ENCODE measurements at places on chromosomes 4 and X.

GRCh38 chr4:66297703-66298102, 627.4 kb upstream of the EPHA5 start:
- no peak for DNase-seq

DNA sequence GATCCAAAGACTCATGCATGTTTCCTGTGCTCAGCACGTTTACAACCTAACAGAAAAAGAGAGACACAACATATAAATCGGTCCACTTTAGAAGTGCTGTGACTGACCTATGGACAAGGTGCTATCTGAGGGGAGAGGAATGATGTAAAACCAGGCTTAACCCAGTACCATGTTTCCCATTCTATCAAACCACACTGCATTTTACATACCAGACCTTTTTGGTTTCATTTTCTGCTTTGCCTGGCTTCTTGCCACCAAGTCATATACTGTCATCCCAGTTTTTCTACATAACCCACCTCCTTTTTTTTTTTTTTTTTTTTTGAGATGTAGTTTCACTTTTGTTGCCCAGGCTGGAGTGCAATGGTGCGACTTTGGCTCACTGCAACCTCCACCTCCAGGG, 82.2 kb downstream of the KLF8 start:
- DNase-seq: no peak

GRCh38 chrX:63513825-63514568, 162.9 kb upstream of the SPIN4 start:
- no peak for DNase-seq

DNA sequence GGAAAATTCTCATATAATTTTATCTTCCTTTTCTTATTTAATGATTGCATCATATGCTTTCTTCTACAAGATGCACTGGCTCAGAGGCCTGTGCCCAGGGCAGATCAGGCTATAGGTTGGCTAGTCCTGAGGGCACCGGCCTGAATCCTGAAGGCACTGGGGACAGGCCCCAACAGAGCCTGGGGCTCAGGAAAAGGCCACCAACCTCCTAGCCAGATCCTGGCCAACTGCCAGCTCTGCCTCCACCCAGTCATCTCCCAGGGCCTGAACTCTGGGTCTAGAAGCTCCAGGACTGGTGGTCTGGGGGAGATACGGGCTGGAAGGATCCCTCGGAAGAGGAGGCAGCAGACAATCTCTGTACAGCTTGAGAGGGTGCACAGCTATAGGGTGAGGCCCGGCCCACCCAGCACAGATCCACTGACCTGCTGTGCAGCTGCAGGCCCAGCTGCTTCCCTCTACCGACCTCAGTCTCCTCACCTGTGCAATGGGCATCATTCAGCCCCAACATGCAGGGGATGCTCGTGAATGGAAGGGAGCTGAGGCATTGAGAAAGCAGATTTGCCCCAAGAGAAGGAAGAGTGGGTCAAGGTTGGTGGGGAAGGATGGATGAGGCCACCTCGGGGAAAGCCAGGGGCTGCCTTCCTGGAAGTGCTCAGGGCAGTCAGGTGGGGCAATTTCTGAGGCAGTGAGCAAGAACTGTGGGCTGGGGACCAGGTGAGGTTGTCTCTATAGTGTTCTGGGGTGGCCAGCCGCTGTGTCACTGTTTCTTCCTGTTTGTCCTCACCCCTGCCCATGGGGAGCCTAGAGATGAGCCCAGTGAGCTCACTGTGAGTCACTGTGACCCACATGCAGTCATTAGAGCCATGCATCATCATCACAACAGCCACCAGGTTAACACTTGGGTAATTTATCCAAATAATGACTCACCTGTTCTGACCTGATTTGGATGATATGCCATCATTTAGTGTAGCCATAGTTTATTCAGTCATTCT, 22.4 kb upstream of the XAGE2 start:
- no peak for DNase-seq

DNA sequence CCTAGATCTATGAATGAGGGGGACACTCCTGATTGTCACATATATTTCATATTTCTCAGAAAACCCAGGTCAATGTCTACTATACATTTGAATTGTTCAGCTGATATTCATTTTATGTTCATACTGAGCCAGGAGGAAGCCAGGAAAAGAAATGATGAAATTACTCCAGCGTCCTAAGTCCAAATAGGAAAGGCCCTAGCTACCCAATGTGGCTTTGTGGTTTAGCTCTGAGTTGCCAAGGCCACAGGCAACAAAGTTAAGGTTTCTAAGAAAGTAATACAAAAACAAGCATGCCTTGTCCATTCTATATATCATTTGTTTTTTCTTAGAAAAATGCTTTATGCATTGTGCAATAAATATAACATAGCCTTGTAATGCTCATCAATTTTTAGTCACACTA, 4.5 kb upstream of the CSN2 start:
- DNase-seq: no peak

DNA sequence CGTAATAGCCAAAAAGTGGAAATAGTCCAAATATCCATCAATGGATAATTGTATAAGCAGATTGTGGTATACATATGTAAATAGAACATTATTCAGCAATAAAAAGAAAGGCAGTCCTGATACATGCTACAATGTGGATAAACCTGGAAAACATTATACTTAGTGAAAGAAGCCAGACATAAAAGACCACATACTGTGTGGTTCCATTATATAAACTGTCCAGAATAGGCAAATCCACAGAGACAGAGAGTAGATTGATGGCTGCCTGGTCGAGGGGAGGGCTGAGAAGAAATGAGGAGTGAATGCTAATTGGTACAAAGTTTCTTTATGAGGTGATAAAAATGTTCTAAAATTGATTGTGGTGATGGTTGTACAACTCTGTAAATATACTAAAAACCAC, 397.4 kb upstream of the RPS6KA3 start:
- no peak for DNase-seq

DNA sequence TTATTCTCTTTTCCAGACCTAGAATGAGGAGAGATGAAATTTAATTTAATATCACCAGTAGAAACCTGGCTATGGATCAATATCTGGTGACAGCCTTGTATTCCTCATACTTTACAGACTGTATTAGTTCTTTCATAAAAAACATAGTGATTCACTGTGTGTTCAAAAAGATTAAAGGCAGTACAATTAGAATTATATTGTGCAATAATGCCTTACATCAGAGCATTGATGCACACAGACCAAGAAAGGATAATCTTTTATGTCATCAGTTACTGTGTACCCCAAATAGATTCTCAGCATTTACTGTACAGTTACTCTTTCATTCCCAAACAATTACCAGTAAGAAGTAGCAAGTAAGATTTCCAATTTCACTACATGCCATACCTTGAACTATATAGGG, 260.5 kb upstream of the ANXA10 start:
- DNase-seq: no peak

DNA sequence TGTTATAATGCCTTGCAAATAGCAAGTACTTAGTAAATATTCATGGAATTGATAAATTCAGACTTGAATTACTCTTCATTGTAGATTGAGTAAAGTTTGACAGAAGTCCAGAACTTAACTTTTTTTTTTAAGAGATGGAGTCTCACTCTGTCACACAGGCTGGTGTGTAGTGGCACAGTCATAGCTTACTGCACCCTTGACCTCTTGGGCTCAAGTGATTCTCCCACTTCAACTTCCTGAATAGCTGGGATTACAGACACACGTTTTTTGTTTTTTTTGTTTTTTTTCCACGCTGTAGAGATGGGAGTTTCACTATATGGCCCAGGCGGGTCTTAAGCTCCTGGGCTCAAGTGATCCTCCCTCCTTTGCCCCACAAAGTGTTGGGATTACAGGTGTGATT, 32.1 kb downstream of the UBE2K start:
- DNase-seq: no peak

DNA sequence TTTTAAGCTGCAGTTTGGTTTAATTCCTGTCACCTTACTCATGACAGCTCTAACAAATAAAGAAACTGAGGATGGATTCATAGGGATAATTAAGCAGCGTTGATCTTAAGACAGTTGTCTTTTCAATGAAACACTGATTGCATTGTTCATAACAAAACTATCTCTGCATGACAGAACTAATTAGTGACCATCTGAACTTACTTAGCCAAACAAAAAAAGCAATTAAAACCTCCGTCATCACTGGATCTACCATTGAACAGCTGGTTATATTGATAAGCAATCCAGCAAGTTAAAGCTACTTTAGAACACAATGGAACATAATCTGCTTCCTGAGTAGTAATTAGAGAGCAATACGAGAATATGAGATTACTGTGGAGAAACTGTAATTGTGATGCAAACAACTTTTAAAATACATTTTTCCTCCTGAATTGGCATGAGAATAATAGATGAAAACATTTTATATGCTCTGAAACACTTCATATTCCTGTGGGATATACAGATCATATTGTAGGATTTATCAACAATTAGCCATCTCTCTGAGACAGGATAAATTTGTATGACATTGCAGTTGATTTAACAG, 2576.8 kb downstream of the PCDH7 start:
- DNase-seq: no peak

DNA sequence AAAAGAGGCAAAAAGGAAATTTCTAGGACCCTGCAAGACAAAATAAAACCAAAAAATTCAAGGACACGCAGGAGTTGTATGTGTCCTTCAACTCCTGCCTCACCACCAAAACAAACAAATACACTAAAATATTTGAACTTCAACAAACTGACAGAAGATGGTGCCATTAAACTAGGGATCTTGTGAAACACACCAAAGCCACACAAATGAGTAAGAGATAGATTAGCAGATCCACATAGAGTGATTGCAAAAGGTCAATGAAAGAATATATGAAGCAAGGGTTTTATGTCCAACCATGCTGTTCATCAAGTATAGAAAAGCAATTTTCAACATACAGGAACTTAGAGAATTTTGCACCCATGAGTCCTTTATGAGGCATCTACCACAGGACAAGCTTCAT, 40.1 kb upstream of the SCML1 start:
- DNase-seq: no peak

- no peak for DNase-seq
These were observed 9.9 kb upstream of the SCOC start for GRCh38 chr4:140363558-140363957.

GRCh38 chr4:143257356-143257755, 72.6 kb downstream of the USP38 start:
- DNase-seq: no peak

DNA sequence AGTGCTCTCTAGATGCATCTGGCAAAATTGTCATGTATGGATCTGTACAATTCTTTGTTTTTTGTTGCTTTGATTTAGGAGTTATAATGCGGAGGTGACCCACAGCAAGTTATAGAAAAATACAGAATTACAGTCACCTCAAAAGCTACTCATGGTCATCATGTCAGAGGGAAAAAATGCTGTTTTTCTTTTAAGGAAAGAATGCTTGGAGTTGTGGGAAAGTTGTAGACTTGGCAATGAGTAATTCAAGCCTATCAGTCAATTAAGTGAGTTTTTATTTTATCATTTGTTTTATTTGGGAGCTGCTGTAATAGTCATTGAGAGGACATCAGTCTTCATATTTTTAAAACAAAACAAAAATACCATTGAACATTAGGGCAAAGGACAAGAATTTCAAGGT, 16.4 kb downstream of the FHL1 start:
- no peak for DNase-seq

DNA sequence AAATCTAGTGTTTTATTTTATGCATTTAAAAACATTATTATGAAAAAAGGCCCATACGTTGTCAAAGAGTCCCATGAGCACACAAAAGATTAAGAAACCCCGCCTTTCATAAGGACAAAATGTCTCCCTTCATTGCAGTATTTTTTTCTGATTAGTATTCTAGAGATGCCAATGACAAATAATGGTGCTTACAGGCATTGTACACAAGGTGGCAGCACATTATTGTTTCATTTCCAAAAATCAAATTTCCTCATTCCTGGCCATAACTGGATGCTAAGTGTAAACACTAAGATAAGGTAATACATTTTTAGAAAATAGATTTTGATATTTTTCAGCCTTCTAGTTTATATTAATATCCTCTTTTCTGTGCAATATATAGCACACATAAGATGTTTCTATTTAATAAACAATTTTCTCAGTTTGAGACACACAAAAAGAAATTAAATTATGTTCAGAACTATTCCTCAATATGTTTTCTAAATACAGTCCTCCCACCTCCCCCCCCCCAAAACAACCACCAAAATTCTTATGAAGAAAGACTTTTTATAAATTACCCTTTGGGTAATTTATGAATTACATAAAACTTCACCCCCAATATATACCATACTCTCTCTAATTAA, 47.7 kb downstream of the TIGD2 start:
- DNase-seq: no peak

DNA sequence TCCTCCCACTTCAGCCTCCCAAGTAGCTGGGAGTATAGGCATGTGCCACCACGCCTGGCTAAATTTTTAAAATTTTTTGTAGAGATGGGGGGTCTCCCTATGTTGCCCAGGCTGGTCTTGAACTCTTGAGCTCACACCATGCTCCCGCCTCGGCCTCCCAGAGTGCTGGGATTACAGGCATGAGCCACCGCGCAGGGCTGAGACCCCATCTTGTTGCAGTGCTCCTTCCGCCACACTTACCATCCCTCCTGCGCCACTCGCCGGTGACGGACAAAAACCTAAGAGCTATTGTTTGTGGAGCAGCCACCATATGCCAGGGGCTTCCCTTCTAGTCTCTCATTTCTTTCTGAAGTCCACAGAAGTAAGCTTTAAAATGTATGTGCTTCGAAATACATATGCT, 34.5 kb downstream of the NSG1 start:
- DNase-seq: no peak

GRCh38 chr4:62193761-62194160, 993.6 kb downstream of the ADGRL3 start:
- DNase-seq: no peak

GRCh38 chrX:111519215-111519614, 7.8 kb downstream of the SERTM2 start:
- DNase-seq: no peak

- no peak for DNase-seq
These were observed 4.0 kb upstream of the PI4K2B start for GRCh38 chr4:25229804-25230203.

GRCh38 chrX:101619364-101619763, 1.6 kb upstream of the ARMCX6 start:
- DNase-seq: no peak
